Activated CD8-positive, alpha-beta memory T cell treated with anti-CD3 and anti-CD28 coated beads for 1 hour (primary cell): ENCODE measurements at places on chromosomes 2 and 18.
A peak's percentile ranks its signal among the peaks of the same experiment; 100 is the strongest.

DNA sequence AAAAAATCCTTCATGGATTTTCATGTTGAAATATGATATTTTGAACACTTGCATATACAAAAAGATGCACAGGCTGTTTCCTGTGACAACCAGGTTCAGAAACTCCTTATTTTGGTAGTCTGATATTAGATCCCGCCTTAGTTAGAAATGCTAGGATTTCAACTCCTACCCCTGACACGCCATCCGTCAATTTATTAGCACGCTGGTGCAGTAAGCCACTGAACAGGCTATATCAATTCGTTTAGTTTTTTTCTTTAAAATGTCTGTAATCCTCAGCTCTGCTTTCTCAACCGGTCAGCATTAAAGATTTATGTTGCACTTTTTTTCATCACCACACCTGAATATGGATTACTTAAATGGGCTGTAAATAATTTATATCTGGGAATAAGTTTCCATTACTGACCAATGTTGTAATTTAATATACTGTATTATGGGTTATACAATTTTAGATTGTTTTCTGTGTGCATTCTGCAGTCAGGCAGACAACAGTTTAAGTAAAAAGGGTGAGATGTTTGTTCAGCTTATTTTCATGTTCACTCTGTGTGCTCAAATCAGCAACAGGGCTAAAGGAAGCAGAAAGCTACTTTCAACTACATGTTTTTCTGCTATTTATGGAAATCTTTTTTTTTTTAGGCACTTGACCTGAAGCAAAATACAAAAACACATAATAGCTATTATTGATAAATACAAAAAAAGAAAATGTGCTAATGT is 227.7 kb downstream of the ARHGAP15 start:
- no peak for DNase-seq

DNA sequence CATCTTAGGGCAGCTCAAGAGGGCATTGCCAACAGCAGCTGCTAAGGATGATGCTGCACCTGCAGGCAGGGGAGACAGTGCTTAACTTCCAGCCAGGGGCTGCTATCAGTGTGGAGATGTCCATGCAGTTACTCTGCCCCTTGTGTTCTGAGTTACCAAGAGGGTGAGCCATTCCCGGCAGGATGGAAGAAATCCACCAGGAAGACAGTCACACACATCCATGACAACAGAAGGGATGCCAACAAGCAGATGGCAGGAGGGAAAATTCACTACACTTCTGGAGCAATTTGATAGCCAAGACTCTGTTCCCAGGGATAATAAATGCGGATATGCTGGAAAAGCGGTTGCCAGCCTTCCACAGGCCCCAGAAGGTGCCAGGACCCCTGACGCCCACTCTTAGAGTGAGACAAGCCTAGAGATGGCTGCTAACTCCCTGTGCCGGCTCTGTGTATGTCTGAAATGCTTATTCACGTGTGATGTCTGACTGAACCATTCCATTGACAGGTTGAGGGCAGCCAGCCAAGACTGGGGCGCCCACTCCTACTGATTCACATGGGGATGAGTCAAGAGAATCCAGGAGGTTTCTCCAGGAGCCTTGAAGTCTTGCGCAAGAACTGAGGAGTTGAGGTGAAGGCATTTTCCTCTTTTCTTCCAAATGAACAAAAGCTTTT is 24.5 kb downstream of the LOXHD1 start:
- DNase-seq: no peak

DNA sequence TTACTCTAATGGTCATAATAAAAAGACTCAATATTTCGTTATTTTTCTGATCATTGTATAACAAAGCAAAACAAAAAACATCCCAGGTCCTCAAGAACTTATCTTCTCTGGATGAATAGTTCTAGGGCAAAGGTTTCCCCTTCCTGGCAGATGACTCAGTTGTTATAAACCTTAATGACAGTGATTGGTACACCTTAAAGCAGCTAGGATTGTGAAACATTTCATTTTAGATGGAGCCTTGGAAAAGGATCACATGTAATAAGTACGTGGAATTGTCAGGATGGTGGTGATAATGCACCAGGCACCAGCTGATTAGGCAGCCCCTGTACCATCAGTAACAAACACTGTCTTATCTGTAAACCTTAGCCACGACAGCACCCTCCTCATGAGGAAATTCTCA is 47.2 kb downstream of the MEP1B start:
- DNase-seq: no peak

DNA sequence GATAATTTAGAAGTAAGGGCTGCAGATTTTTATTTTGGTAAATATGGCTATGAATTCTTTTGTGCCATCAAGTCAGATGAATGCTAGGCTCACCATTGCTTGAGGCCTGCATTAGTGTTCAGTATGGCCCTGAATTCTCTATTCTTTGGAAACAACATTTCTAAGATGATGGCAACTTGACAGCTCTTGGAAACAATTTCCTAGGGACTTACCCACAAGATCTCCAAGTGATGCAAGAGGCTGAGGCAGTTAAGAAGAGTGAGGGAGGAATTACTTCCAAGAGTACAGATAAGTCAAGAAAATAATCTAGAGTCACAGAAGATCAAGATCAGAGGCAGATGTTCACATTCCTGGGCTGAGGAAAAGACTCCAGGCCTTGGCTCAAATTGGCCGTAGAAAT is 129.1 kb downstream of the NRP2 start:
- DNase-seq: no peak

DNA sequence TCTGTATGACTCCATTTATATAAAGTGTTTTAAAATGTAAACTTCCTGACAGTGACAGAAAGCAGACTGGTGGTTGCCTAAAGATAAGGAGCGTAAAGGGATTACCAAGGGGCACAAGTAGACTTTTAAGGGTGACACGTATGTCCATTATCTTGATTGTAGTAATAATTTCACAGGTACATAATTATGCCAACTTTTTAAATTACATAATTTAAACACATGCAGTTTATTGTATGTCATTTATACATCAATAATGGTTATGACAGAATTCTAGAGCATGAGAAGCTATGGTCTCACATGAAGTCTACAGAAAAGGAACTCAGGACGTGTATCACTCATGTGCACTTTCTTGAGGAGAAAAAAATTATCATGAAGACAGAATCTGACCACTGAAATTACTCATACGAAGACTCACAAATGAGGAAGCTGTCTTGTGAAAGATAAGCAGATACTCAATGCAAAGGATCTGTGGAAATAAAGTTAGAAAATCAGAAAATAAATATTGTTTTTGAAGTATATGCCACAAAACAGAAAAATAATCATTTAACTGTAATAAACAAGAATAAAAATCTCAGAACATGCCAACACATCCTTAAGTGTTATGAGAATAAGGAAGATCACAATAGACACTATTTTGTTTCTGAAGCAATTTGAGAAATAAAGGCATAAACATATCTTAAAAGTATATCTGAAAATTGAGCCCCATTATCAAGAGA is 84.4 kb downstream of the TMEM131 start:
- DNase-seq: no peak

- no peak for DNase-seq
Measured at GRCh38 chr18:46447323-46447722, 209.7 kb downstream of the LOXHD1 start.

GRCh38 chr2:102977426-102978090 is 215.7 kb downstream of the TMEM182 start:
- DNase-seq: no peak

DNA sequence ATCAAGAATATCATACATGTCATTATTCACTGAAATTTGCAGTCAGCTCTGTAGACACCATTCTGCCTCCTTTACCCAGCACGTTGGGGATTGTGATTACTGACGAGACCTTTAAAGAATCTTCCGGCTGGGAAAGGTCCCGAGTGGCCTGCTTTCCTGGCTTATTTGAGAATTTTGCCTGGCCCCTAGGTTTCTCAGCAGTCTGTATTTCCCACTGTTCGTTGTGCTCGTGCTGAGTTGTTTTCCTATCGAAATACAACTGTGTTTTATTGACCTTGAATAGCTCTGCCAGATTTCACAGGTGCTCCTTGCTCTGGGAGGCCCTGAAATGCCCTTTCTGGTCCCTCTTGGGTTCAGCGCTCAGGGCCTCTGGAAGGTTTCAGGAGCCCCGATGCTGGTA is 94.9 kb downstream of the AGAP1 start:
- DNase-seq: no peak

GRCh38 chr2:38682008-38682575 is 16.2 kb downstream of the GALM start:
- no peak for DNase-seq

- peak; percentile 1 for DNase-seq
Measured at GRCh38 chr2:183037553-183038340, 510 bp downstream of the NCKAP1 start.

GRCh38 chr18:62954366-62954765 is 239.0 kb downstream of the PHLPP1 start:
- no peak for DNase-seq

GRCh38 chr2:175103191-175103590 is 64.8 kb downstream of the ATF2 start:
- DNase-seq: no peak

DNA sequence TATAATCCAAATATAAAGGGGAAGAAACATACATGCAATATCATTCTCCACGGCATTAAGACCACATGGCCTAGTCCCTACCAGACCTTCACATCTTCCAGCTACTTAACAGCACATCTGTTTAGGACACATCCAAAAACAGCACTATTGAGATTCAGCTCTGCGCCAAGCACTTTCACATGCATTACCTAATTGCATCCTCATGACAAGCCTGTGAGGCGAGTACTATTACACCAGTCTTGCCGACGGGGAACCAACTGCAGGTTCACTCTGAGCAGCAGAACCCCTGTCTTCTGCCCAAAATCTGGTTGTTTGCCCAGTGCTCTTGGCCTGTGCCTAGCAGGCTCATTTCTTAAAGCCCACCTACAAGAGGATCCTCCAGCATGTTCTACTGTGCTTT is 66.7 kb downstream of the AAK1 start:
- DNase-seq: no peak

DNA sequence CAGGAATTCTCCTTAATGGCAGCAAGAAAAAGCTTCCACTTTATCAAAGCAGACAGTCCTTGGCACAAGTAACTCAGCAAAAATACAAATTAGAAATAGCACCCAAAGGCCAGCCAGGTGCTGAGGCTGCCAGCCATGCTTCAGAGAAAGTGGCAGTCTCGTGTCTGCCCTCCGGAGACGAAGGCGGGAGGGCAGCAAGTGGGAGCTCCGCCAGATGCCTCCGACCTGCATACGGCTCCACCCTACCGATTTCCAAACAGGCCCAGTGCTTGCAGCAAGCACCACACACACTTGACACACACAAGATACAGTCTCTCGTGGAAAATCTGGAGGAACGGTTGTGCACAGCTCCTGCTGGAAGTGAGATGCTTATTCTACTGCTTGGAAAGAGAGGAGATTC is 134.9 kb upstream of the REV1 start:
- DNase-seq: no peak

DNA sequence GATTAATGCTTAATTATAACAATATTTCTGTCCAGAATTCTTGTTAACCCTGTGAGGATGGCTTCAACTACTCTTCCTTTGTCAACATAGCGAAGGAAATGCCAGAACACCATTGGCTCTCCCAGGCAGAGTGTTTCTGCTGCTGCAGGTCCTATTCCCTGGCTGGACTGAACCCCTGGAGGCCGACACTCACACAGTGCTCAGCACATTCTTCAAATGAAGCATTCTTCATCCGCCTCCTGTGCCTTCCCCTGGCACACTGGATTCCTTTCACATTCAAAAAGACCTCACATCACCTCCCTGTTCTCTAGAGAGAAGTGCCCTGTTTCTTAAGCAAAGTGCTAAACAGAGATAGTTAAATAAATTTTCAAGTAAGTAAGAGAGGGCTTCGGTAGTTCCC is 187.3 kb upstream of the MSH6 start:
- no peak for DNase-seq

- DNase-seq: no peak
Measured at GRCh38 chr2:128780434-128781080, 461.9 kb upstream of the HS6ST1 start.

DNA sequence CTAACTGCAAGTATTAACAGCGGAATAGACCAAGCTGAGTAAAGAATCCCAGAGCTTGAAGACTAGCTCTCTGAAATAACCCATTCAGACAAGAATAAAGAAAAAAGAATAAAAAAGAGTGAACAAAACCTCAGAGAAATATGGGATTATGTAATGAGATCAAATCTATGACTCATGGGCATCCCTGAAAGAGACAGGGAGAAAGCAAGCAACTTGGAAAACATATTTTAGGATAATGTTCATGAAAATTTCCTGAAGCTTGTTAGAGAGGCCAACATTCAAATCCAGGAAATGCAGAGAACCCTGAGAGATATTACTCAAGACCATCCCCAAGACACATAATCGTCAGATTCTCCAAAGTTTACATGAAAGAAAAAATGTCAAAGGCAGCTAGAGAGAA is 17.3 kb downstream of the PFN4 start:
- no peak for DNase-seq

GRCh38 chr2:137185378-137186078 is 420.2 kb downstream of the THSD7B start:
- DNase-seq: no peak

- DNase-seq: no peak
Measured at GRCh38 chr2:207163053-207163755, 2.5 kb downstream of the KLF7 start.

DNA sequence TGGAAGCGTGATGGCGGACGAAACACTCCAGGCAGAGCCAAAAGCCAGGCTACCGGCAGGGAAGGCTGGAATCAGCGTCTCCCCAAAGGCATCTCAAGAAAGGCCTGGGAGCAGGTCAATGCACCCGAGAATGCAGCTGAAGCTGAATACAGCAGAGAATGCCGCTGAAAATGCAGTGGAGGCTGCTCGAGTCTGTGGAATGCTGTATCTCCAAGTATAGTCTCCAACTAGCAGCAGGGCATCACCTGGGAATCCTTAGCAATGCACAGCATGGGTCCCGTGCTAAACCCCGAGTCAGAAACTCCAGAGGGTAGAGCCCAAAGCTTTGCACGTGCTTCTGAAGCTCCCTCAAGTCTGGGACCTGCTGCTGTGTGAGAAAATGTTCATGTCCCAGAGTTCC is 191.1 kb upstream of the ALKAL2 start:
- no peak for DNase-seq

GRCh38 chr2:45794134-45794617 is 142.7 kb downstream of the PRKCE start:
- no peak for DNase-seq

GRCh38 chr2:232668805-232669444 is 28.2 kb upstream of the GIGYF2 start:
- no peak for DNase-seq

GRCh38 chr2:125086313-125087184 is 1061.5 kb downstream of the CNTNAP5 start:
- no peak for DNase-seq

DNA sequence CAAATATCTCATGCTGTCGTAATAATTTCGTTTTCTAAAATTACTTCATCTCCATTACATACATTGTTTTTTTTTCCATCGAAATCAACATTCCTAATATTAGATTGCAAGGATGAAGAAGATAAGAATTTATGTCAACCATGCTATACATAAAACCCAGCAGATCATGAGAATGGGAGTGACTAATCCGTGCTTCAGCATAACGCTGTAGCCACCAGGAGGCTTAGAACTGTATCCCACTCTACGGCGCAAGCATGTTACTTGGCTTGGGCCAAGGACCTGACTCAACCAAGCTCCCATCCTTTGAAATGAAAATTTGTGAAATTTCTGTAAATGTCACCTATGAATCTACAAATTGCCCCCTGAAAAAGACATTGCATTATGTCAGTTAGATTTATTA is 392.5 kb downstream of the FIGN start:
- DNase-seq: no peak

- no peak for DNase-seq
Measured at GRCh38 chr2:231058761-231059550, 2.3 kb downstream of the PSMD1 start.
